ENCODE measurements at places on chromosomes 1 and 21. TPM values are rescaled to one million over a fixed set of nuclear protein-coding genes. Genes with fewer than 3 reads are reported as not detected.

DNA sequence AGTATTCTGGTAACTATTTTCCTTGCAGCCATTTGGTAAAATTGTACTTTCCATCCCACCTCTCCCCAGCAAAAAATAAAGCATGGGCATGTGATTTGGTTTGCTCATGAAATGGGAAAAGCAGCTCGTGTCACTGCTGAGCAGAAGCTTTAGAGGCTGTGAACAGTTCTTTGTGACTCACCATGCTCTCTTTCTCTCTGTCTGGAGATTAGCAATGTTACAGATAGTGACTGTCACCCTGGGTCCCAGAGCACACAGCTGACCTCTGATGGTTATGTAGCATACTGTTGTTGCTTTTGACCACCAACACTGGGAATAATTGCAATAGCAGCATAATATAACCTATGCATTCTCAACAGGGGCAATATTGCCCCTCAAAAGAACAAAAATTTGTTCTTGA, 70.6 kb downstream of the RGS2 start:
- no peak overlapping the region for H3K27ac ChIP-seq
- H3K4me1 ChIP-seq, result no peaks in the 10 kb centered on the region

DNA sequence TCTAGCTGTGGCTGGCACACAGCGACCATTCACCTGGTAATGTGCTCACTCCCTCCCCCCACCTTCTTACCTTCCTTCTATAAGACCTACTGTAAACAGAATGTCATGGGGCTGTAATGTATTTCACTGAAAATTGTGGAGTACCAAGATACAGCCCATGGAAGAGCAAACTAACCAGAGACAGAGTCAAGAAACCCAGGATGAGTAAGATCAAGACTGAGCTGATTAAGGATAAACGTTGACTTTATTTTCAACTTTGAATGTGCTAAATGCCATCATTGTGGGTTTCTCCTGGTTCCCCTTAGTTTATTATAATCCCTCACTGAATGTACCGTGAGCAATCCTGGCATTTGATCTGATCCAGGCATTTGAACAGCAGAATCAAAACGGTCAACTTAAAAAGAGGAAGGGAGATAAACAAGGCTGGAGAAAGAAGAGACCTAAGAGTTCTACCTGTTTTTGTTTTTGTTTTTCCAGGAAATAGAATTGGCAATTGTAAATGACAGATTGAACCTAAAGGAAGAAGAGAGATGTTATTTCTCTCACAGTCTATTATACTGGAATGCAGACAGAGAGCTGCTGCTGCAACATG, 16.1 kb upstream of the ATP1B1 start:
- no peaks in the 10 kb centered on the region for H3K4me1 ChIP-seq
- H3K36me3 ChIP-seq, result no peaks in the 10 kb centered on the region
- H3K27me3 ChIP-seq, result no peaks in the 10 kb centered on the region
- no peak for DNase-seq
- no peak overlapping the region for H3K4me3 ChIP-seq

- peaks cover 28% of the 10 kb centered on the region for H3K4me1 ChIP-seq
- H3K36me3 ChIP-seq, result no peaks in the 10 kb centered on the region
- H3K4me3 ChIP-seq, result no peak overlapping the region
- H3K27ac ChIP-seq, result no peak overlapping the region
- H3K27me3 ChIP-seq, result peaks cover 61% of the 10 kb centered on the region
- no peak for DNase-seq
Observed at GRCh38 chr1:2539312-2539907, 9.3 kb upstream of the HES5 start.

- no peaks in the 10 kb centered on the region for H3K27me3 ChIP-seq
- H3K27ac ChIP-seq, result peak overlapping the region; percentile 97
- peaks cover 67% of the 10 kb centered on the region for H3K4me1 ChIP-seq
- DNase-seq, result no peak
- H3K36me3 ChIP-seq, result peaks cover 7% of the 10 kb centered on the region
Observed at GRCh38 chr1:37477946-37478345, 3.6 kb downstream of the ZC3H12A start.

CLCA2 gene
- total RNA-seq, result not detected

- H3K4me1 ChIP-seq, result no peaks in the 10 kb centered on the region
- H3K4me3 ChIP-seq, result no peak overlapping the region
- DNase-seq, result no peak
Observed at GRCh38 chr1:173347282-173347818, 129.8 kb upstream of the PRDX6 start.

SPRR2F gene
- not detected for total RNA-seq

GRCh38 chr1:15022048-15022447, 131.5 kb upstream of the TMEM51 start:
- no peak overlapping the region for H3K27ac ChIP-seq
- H3K36me3 ChIP-seq, result no peaks in the 10 kb centered on the region
- no peaks in the 10 kb centered on the region for H3K27me3 ChIP-seq
- no peaks in the 10 kb centered on the region for H3K4me1 ChIP-seq
- H3K4me3 ChIP-seq, result no peak overlapping the region
- DNase-seq, result no peak

- no peak overlapping the region for H3K4me3 ChIP-seq
- peaks cover 5% of the 10 kb centered on the region for H3K4me1 ChIP-seq
- no peak for DNase-seq
- no peaks in the 10 kb centered on the region for H3K36me3 ChIP-seq
Observed at GRCh38 chr1:12480748-12481362, 137.2 kb downstream of the DHRS3 start.

DNA sequence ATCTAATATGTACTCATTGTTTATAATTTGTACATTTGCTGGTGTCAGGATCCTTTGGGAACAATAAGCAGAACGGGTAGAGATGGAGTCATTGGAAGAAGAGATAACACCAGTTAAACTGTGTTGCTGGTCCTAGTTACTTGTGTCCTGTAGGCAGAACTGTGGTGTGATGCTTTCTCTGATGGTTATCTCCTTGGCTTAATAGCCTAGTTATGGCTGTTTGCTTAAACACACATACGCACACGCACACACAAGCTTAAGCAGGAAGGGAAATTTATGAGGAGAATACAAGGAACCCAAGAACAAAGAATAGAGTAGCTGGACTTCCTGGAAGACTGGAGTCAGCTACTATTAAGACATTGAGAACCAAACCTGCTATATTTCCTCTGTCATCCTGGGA, 5.7 kb upstream of the PKN2 start:
- DNase-seq, result no peak
- H3K4me3 ChIP-seq, result no peak overlapping the region
- H3K27me3 ChIP-seq, result no peaks in the 10 kb centered on the region
- H3K4me1 ChIP-seq, result peaks cover 6% of the 10 kb centered on the region
- H3K27ac ChIP-seq, result no peak overlapping the region

DNA sequence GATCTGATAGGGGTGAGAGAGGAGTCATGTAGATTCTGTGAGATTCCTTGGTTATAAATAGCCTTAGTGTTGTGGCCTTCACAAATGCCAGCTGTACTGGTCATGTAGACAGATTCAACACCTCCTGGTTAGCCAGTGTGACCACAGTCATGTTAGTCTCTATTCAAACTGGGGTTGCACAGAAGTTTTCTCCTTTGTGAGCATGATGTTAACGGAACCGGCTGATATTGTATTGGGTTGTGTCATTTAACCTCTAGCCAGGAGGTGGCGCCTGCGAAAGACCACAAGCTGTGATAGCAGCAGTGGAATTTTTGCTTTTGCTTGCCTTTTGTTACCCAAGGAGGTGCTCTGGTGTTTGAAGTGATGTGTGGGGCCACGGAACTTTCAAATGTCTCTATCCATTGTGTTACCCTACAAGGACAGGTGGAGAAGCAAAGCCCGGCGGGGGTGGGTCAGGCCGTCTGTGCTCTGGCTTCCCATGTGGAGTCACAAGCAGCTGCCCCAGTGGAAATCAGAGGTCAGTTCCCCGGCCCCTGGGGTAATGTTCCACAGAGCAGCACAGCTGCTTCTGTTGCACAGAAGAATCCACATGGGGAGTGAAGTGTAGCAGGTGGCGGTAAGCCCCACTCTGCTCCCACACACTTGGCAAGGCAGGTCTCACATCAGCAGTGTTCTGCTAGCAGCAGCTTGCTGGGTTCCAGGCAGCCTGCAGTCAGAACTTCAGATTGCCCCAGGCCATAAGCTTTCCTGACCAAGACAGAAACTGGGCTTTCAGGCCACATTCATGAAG, 112.6 kb downstream of the ADAMTS1 start:
- no peak overlapping the region for H3K4me3 ChIP-seq
- no peaks in the 10 kb centered on the region for H3K36me3 ChIP-seq
- DNase-seq, result peak; percentile 33
- H3K27me3 ChIP-seq, result no peaks in the 10 kb centered on the region
- no peaks in the 10 kb centered on the region for H3K4me1 ChIP-seq

GRCh38 chr1:4416189-4416588, 238.2 kb upstream of the AJAP1 start:
- H3K4me1 ChIP-seq, result no peaks in the 10 kb centered on the region
- H3K4me3 ChIP-seq, result no peak overlapping the region
- no peak overlapping the region for H3K27ac ChIP-seq
- H3K27me3 ChIP-seq, result no peaks in the 10 kb centered on the region

GRCh38 chr1:209526137-209526536, 57.4 kb upstream of the CAMK1G start:
- no peaks in the 10 kb centered on the region for H3K36me3 ChIP-seq
- no peaks in the 10 kb centered on the region for H3K4me1 ChIP-seq
- no peak overlapping the region for H3K27ac ChIP-seq
- H3K27me3 ChIP-seq, result peaks cover 6% of the 10 kb centered on the region

GRCh38 chr21:34926803-34927467, 122.2 kb downstream of the RUNX1 start:
- H3K4me1 ChIP-seq, result no peaks in the 10 kb centered on the region
- no peaks in the 10 kb centered on the region for H3K27me3 ChIP-seq
- H3K4me3 ChIP-seq, result no peak overlapping the region
- no peak overlapping the region for H3K27ac ChIP-seq

DNA sequence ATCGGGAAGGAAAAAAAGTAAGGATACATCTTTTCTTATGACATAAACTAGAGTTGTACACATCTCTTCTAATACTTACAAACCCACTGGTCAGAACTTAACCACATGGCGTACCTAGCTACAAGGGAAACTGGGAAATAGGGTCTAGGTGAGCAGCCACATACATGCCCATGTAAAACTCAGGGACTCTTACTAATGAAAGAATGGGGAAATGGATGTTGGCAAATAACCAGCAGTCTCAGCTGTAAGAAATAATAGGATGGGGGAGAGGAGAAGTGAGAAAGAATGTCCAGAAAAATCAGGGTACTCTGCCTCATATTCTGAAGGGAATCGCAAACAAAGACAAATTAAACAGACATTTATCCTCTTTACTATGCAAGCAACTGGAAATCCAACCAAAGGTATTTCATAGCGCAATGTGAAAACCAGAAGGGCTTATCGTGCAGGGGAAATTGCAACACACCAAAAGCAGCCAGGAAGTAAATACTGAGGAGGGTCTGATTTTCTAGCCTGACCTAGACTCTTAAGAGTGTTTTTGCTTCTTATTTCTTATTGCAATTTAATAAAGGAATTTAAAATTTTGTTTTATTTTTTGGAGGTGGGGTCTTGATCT, 17.5 kb downstream of the GTF2B start:
- no peaks in the 10 kb centered on the region for H3K36me3 ChIP-seq
- H3K4me3 ChIP-seq, result no peak overlapping the region
- H3K27me3 ChIP-seq, result no peaks in the 10 kb centered on the region
- H3K4me1 ChIP-seq, result peaks cover 5% of the 10 kb centered on the region
- H3K27ac ChIP-seq, result no peak overlapping the region
- DNase-seq, result no peak

VSIG8 gene
- total RNA-seq, result not detected

DNA sequence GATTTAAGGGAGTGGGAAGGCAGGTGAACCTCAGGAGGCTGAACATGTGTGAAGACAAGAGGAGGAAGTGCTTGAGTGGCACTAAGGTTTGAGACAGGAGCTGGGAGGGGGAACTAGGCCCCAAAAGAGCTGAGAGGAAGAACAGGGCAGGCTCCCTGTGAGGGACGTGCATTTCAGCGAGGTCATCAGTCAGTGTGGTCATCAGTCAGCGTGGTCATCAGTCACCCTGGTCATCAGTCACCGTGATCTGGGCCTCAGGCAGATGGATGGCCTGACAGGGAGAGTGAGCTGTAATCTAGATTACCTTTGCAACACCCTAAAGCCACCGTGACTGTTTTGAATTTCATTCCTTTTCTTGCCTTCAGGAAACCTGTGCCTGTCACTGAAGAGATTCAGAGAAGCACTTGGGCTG, 29.1 kb downstream of the VTCN1 start:
- H3K36me3 ChIP-seq, result no peaks in the 10 kb centered on the region
- H3K4me3 ChIP-seq, result no peak overlapping the region
- H3K27me3 ChIP-seq, result no peaks in the 10 kb centered on the region
- DNase-seq, result no peak
- H3K4me1 ChIP-seq, result no peaks in the 10 kb centered on the region
- no peak overlapping the region for H3K27ac ChIP-seq

DNA sequence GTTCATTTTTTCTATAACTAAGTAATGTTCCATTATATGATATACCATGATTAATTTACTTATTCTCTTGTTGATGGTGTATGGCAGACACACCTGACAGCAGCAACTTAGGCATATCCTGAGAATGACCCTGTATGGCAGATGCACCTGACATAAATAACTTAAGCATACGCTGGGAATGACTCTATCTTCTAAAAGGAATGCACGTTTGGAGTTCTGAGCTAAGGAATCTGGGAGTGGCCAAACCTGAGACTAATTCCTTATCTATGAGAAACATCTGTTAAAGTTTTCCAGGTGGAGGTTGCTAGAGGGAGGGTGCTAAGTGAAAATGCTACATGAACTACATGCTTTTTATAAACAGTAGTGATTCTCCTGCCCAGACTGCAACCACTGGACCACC, 96.7 kb upstream of the RGS18 start:
- H3K4me1 ChIP-seq, result no peaks in the 10 kb centered on the region
- no peaks in the 10 kb centered on the region for H3K36me3 ChIP-seq
- H3K4me3 ChIP-seq, result no peak overlapping the region
- H3K27ac ChIP-seq, result no peak overlapping the region
- no peaks in the 10 kb centered on the region for H3K27me3 ChIP-seq

DNA sequence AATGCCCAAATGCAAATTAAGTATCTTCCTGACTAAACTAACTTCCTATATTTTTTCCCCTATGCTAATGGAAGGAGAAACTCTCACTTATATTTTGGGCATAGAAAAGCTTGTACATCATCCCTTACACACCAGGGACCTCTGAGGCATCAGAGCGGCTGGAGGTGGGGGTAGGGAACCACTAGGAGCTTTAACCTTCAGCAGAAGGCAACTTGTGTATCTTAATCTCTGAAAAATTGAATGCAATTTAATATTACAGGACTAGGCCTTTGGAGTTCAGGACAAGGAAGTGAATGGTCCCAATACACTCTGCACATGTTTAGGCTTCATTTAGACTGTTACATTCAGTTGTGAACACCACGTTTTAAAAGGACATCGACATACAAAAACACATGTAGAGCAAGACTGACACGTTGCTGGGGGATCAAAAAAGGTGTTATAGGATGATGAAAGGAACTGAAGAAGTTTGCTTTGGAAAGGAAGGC, 85.9 kb downstream of the NAV1 start:
- no peaks in the 10 kb centered on the region for H3K27me3 ChIP-seq
- peaks cover 9% of the 10 kb centered on the region for H3K4me1 ChIP-seq
- H3K36me3 ChIP-seq, result no peaks in the 10 kb centered on the region
- no peak overlapping the region for H3K4me3 ChIP-seq

DNA sequence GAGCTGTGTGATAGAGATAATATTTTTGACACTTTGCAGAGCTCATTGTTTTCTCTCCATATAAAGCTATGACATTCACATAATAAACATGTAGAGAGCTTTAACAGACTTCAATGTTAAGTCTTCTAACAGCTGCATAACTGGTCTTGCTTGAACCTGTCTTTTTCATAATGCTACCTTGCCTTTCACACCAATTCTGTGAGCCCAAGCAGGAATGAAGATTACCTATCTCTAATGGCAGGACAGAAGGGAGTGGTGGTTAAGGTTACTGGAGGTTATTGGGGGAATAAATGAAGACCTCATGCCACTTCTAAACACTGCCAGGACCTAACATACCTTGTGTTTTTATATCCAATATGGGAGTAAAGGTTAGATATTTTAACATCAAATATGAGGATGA, 2.3 kb upstream of the CD55 start:
- H3K27ac ChIP-seq, result no peak overlapping the region
- H3K27me3 ChIP-seq, result no peaks in the 10 kb centered on the region
- peaks cover 11% of the 10 kb centered on the region for H3K4me1 ChIP-seq
- no peaks in the 10 kb centered on the region for H3K36me3 ChIP-seq

Measured in tibial nerve (tissue), 4 donors.